Brain pericyte (primary cell): ENCODE measurements at places on chromosomes 4 and X.

GRCh38 chr4:157196046-157196445, 24.5 kb upstream of the GRIA2 start:
- DNase-seq: no peak

GRCh38 chr4:118171381-118171780, 137.1 kb downstream of the NDST3 start:
- no peak for DNase-seq

DNA sequence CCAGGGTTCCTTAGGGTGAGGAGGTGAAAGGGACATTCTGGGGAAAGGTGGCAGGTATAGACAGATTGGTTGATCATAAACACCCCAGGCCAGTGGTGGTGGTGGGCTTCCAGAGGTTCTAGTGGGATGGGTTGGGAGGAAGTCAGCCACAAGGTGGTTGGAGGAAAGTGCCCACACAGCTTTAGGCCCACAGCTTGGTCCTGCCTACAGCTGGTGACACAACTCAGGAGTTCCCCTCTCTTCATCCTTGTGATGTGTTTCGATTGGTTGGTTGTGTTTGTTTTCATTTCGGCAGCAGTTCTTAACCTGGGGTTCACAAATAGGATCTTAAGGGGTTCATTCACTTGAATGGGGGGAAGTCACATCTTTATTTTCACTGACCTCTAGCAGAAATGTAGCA, 157.0 kb downstream of the TMEM164 start:
- no peak for DNase-seq

DNA sequence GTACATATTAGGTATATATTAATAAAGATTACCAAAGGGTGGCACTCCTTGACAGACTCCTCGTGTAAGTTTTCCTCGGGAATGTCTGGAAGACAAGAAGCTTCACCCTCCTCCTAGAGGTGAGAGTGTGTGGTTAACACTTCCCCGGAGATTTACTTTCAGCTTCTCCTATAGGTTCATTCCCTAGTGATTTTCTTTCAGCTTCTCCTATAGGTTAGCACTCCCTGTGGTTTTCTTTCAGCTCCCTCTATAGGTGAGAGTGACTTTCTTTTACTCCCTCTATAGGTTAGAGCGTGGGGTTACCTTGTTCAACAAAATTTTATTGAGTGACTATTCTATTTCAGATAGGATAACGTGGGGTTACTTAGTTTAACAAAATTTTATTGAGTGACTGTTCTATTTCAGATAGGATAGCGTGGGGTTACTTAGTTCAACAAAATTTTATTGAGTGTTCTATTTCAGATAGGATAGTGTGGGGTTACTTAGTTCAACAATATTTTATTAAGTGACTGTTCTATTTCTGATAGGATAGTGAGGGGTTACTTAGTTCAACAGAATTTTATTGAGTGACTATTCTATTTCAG, 106.0 kb upstream of the PLAC1 start:
- DNase-seq: no peak

DNA sequence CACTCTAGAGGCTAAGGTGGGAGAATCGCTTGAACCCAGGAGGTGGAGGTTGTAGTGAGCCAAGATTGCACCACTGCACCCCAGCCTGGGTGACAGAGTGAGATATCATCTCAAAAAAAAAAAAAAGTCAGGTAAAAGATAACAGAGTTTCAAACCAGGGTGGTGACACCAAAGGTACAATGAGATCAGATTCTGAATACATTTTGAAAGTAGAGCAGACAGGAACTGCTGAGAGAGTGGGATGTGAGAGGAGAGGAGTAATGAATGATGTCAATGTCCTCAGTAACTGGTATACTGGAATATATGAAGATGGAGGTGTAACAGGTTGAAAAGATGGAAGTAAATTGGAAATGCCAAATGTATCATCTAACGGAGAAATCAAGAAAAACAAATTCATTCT, 135.6 kb downstream of the CAMK2D start:
- no peak for DNase-seq

DNA sequence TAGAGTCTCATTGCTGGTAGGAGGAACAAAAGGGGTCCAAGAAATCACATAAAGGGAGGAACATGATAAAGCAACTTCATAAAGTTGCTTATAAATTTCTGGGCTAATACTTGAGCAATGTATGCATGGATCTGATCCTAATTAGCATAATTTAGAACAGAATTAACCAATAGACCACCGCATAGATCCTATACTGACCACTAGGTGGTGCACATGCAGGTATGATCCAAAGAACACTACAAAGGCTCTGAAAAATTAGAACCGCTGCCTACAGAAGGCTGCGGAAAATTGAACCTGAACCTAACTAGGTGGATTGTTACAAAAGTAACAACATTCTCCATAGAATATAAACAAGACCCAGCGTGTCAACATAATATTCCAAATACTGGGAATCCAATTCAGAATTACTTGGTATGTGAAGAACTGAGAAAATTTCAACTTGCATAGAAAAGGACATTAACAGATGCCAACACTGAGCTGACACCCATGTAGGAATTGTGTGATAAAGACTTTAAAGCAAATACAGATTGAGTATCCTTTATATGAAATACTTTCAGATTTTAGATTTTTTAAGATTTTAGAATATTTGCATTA, 23.3 kb downstream of the BRCC3 start:
- DNase-seq: no peak

DNA sequence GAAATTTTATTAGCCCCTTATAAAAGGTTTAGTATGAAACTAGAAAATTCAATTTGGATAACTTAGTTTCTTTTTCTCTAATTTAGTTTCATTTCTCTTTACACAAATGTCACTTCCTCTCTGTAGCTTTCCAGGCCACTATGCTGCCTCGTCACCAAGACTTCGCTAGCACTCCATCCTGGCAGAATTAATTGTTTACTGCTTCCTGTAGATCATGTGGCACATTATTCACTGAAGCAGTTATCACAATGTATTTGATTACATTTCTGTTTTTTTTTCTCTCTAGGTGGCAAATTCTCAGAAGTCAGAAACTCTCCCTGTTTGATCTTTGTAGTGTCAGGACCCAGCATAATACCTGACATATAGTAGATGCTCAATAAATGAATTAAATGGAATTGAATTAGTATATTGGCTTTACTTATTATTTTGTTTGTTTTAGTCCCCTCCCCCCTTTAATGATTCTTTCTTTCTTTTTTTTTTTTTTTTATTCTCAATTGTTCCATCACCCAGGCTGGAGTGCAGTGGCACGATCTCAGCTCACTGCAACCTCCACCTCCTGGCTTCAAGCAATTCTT, 9.3 kb upstream of the SAT1 start:
- no peak for DNase-seq

- no peak for DNase-seq
These were observed 180.6 kb downstream of the VSIG4 start for GRCh38 chrX:65859299-65859698.

GRCh38 chrX:109155161-109155560, 326.7 kb downstream of the GUCY2F start:
- DNase-seq: no peak

GRCh38 chr4:242121-242848, 63.0 kb downstream of the ZNF732 start:
- DNase-seq: peak; percentile 16

DNA sequence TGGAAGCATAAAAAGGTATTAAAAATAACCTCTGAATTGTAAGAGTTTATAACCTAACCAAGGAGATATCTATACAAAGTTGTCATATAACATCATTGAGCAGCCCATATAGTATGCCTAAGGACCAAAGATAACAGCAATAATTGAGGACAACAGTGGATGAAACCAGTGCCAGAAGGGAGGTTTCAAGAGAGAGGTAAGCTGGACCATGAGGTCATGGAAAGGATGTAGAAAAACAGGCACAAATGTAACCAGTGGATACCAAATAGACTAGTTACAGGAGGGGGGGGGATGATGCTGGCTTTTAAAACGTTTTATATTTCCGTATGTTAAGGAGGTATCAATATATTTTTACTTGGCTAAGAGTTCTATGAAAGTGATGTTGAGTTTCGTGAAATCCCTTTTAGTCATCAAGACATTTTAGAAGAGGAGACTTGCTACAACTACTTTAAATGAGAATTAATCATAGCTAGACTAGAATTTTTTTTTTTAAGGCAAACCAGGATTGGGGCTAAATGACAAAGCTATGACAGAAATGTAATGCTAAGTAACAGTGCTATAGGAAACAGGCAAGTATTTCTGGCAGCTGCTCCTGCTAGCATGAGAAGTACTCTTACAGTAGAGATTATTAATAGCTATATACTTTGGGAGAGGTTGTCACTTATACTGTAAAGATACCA, 161.1 kb downstream of the FBXW7 start:
- DNase-seq: no peak

- no peak for DNase-seq
These were observed 172.4 kb upstream of the SCML1 start for GRCh38 chrX:17564689-17565409.

DNA sequence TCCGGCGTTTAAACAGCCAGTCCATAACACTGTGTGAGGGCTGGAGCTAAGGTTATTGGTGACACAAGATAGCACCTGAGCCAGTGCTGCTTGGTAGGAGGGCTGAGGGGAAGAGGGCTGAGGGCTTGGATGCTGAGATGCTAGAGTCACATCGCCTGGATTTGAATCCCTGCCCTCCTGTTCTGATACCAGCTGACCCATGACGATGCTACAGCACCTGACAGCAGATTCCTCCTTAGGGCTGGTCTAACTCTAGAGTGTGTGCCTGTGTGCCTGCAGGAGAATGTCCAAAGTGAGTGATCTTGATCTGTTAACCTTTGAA, 102.5 kb downstream of the PTTG2 start:
- DNase-seq: no peak

DNA sequence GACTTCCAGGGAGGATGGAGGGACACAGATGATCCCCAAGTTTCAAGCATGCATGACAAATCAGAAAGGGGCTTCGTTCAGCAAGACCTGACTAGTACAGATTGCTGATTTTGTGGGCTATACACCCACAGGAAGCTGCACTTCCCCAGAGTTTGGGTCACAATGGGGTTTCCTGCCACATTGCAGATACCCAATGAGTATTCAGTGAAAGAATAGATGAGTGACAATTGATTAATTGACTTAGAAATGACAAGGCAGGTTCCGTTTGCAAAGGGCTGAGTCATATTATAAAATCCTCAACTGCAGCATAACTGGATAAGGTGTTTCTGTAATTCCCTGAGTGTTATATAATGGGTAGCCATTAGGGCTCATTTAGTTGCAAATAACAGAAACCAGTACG, 146.6 kb upstream of the TBL1X start:
- DNase-seq: no peak

- no peak for DNase-seq
These were observed 1.6 kb upstream of the IDUA start for GRCh38 chr4:985123-985830.

DNA sequence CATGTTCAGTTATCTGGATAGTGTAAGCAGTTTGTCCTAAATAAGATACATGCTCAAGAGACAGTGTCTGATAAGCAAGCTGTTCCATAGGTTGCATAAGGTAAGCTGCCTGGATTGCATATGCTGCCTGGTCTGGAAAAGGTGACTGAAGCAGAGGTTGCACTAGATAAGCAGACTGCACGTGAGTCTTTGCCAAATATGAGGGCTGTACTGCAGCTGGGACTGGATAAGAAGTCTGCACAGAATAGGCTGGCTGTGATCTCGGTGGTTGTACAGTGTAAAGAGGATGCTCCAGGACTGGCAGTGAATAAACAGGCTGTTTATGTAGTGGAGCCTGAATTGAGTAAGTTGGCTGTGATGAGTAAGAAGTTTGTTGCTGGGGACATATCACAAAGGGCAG, 68.9 kb downstream of the WNK3 start:
- no peak for DNase-seq

DNA sequence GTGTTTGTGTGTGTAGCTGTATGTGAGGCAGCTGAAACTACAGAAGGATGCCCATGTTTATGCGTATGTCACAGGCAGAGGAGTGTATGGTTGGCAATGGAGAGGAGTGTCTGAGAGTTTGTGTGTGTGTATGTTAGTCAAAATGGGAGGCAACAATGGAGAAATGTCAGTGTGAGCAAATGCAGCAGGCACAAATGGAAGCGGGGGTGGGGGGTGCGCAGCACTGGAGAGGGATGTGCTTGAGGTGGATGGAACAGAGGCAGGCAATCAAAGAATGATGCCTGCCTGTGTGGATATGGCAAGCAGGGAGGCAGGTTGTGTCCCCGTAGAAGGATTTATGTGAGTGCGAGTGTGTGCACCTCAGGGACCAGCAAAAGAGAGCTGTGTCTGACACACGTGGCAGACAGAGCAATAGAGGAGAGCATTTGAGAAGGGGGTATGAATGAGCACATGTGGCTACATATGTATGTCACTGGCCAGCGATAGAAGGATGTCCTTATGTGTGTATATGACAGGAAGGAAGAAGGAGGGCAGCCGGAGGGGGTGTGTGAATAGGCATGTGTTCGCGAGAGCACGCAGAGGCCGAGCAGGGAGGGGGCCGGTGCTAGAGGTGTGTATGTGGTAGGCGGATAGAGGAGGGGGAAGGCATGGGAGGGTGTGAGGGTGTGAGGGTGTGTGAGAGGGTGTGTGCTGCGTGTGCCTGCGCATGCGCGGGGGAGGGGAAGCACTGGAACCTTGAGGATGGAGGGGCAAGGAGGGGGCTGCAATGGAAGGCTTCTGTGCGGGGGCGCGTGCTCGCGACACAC, 1.1 kb downstream of the PJA1 start:
- no peak for DNase-seq

DNA sequence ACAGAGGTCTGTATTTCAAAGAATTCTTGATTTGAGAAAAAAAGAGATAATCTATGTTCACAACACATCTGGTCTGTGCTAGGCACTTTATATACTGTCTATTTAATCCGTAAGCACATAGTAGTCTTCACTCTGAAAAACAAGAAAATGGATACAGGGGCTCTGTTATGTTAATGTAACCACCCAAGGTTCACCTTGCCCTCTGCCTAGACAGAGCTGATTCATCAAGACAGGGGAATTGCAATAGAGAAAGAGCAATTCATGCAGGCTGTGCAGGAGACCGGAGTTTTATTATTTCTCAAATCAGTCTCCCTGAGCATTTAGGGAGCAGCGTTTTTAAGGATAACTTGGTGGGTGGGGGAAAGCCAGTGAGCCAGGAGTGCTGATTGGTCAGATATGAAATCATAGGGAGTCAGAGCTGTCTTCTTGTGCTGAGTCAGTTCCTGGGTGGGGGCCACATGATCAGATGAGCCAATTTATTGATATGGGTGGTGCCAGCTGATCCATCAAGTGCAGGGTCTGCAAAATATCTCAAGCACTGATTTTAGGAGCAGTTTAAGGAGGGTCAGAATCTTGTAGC, 92.9 kb upstream of the TNIP3 start:
- no peak for DNase-seq

GRCh38 chrX:103584596-103584995, 719 bp upstream of the TCEAL4 start:
- no peak for DNase-seq

DNA sequence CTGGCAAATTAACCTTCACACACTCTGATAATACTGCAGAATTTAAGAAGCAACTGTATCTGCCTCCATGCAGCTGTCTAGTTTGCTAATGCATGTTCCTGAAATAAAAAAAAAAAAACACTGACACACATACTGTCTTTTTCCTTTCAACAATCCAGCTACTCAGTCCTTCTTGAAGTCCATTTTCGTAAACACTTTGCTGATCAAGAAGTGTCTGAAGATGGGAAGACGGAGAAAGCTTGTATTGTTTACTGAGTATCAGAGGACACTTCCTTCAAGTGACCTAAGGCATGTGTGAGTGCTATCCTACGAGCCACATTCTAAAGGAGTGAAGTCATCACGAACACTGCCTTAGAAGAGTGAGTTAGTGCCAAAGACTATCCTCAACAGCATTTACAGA, 82.6 kb downstream of the LUZP4 start:
- peak; percentile 12 for DNase-seq

- no peak for DNase-seq
These were observed 133.0 kb upstream of the LEF1 start for GRCh38 chr4:108301545-108302251.

GRCh38 chrX:22575161-22575845, 302.6 kb downstream of the CBLL2 start:
- no peak for DNase-seq
